ENCODE measurements at places on chromosomes 3 and 15. TPM values are rescaled to one million over a fixed set of nuclear protein-coding genes. Genes with fewer than 3 reads are reported as not detected.

FOXP1 gene
- 69.9 TPM for total RNA-seq

ZNF662 gene
- total RNA-seq, result 1.9 TPM

LXN gene
- 196 TPM for total RNA-seq

TMEM158 gene
- total RNA-seq, result 375 TPM

IMPG2 gene
- total RNA-seq, result 0.44 TPM

SLC28A1 gene
- total RNA-seq, result 0.12 TPM

EEF1AKMT4 gene
- 1.6 TPM for total RNA-seq

PROS1 gene
- total RNA-seq, result 20.1 TPM

CDHR4 gene
- 0.12 TPM for total RNA-seq

GRAMD2A gene
- total RNA-seq, result 0.33 TPM

IQCF6 gene
- total RNA-seq, result not detected

PLSCR2 gene
- not detected for total RNA-seq

SPATA12 gene
- total RNA-seq, result 0.11 TPM

PARP15 gene
- total RNA-seq, result under 0.01 TPM

PODXL2 gene
- 2.0 TPM for total RNA-seq

IL1RAP gene
- 9.7 TPM for total RNA-seq

GNAT1 gene
- total RNA-seq, result not detected

MUC13 gene
- not detected for total RNA-seq

VEPH1 gene
- 56.1 TPM for total RNA-seq

XCR1 gene
- under 0.01 TPM for total RNA-seq

MYO5C gene
- under 0.01 TPM for total RNA-seq

RTP3 gene
- not detected for total RNA-seq

HDC gene
- total RNA-seq, result not detected

RASL12 gene
- 4.1 TPM for total RNA-seq

SENP2 gene
- 40.6 TPM for total RNA-seq

CACNA1D gene
- 0.33 TPM for total RNA-seq

Data from uterine smooth muscle cell (primary cell).